ENCODE measurements at places on chromosomes 1 and 21. TPM values are rescaled to one million over a fixed set of nuclear protein-coding genes. Genes with fewer than 3 reads are reported as not detected.
A peak's percentile ranks its signal among the peaks of the same experiment; 100 is the strongest.

DNA sequence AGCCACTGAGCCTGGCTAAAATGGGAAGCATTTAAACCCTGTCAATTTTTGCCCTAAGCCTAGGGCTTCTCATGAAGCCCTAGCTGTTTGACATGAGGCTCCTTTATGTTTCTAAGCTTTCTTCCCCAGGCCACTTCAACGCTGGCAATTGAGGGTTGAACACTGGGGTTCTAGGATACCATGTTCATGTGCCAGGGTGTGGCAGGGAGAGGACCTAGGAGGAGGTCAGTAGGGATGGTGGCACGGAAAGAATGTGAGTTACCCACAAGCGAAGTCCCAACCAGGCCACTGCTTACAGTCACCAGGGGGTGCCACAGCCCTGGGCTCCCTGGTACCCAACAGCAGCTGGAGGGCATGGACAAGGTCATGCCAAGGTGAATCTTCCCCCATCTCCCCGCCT, 90.8 kb upstream of the AJAP1 start:
- DNase-seq: no peak

DNA sequence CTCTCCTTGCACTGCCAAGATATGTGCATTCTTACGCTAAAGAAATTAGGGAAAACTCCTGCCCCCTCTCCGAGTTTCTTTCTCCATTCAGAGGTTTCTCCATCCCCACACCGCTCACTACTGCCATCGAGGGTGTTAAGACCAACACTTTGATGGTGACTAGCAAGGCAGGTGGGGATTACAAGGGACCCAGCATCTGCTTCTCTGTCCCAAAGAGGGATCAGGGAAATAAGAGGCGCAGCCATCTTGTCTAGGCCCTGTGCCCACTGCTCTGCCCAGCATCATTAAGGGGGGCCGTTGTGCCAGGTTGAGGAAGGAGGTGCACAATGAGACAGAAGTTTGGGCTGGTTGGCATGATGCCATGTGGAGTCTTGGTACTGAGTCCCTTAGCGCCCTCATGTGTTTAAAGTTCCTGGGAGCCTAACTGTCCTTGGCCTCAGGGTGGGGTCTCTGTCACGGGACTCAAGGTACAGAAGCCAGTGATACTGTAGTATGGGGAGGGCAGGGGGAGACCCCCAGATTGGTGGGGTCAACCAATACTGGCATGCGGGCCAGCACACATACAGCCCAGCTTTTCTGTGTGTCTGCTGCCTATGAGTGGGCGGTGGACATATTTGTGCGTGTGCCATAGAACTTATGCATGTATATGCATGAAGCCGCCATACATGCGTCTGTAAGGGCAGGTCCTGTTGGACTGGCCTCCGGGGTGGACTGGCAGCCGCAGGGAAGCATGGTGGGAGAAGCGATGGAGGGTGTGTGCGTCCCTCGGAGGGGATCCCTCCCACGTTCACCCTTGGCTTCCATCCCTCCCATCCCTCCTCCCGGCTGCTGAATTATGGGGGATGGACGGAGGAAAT, 5.5 kb downstream of the EFNA3 start:
- DNase-seq: no peak

KPRP gene
- total RNA-seq: not detected

DNA sequence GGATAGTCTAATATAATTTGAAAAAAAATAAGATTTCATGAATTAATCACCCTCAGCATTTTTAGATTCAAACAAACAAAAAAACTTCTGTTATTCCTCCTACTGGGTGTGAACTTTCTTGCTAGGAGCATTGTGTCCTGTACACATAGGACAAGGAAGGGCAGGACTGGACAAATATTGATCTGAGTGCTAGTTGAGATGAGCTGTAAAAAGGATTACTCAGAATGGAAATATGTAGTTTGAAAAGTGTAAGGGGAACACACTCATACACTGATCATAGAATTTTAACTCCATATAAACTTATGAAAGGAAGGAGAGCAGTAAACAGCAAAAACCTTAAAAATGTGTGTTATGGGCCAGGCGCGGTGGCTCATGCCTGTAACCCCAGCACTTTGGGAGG, 156.5 kb upstream of the ZNF648 start:
- DNase-seq: no peak

OXCT2 gene
- 2.8 TPM for total RNA-seq

- DNase-seq: peak; percentile 83
Measured at GRCh38 chr1:10761503-10762152, 34.8 kb downstream of the CASZ1 start.

- no peak for DNase-seq
Measured at GRCh38 chr1:241343956-241344355, 13.0 kb downstream of the RGS7 start.

- peak; percentile 88 for DNase-seq
Measured at GRCh38 chr1:231040800-231041718, 1.0 kb upstream of the FAM89A start.
